ENCODE measurements at places on chromosomes 6 and 20.
A peak's percentile ranks its signal among the peaks of the same experiment; 100 is the strongest.

DNA sequence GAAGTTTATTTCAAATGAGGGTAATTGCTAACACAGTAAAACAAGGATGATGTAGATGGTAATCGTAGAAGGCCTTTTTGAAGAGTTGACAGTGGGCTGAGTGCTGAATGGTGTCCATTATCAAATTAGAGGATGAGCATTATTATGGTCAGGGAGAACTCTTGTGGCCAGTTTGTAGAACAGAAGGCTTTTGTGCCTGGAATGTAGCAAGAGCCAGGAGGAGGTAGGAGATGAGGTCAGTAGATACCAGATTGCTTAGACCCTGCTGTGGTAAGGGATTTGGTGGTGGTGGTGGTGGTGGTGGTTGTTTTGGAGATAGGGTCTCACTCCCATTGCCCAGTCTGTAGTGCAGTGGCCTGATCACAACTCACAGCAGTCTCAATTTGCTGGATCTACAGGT is 6.2 kb downstream of the CSE1L start:
- DNase-seq: no peak

- DNase-seq: no peak
Observed at GRCh38 chr6:97594844-97595243, 311.8 kb upstream of the MMS22L start.

DNA sequence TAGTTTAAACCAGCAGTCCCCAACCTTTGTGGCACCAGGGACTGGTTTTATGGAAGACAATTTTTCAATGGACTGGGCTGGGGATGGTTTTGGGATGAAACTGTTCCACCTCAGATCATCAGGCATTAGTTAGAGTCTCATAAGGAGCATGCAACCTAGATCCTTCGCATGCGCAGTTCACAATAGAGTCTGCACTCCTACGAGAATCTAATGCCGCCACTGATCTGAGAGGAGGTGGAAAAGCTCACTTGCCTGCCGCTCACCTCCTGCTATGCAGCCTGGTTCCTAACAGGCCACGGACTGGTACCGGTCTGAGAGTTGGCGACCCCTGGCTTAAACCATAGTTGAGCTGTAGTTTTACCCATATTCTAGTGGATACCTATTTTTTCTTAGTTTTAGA is 154.6 kb downstream of the SLC35F1 start:
- DNase-seq: no peak

- no peak for DNase-seq
Observed at GRCh38 chr6:30568245-30568644, 3.0 kb upstream of the ABCF1 start.

GRCh38 chr20:25439328-25439727 is 31.9 kb downstream of the GINS1 start:
- DNase-seq: no peak

DNA sequence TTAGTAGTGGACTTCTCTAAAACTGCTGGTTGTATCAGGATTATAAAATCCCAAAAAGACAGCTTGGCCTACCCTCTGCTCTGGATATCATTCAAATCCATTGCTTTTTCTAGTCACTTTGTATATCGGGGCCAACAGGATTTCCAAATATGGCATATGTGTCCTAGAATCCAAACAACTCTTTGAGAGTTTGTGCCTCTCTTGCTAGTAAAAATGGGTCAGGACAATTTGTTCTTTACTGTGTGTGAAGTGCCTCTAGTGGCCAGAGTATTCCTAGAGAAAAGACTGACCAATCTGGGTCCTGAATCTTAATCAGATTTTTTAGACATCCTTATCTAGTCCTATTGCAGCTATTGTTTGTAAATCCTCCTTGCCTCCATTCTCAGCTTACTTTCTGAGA is 33.5 kb upstream of the MANEA start:
- no peak for DNase-seq

- peak; percentile 78 for DNase-seq
Observed at GRCh38 chr6:21780679-21781078, 187.1 kb downstream of the SOX4 start.

- no peak for DNase-seq
Observed at GRCh38 chr20:52880997-52881396, 91.2 kb upstream of the TSHZ2 start.

DNA sequence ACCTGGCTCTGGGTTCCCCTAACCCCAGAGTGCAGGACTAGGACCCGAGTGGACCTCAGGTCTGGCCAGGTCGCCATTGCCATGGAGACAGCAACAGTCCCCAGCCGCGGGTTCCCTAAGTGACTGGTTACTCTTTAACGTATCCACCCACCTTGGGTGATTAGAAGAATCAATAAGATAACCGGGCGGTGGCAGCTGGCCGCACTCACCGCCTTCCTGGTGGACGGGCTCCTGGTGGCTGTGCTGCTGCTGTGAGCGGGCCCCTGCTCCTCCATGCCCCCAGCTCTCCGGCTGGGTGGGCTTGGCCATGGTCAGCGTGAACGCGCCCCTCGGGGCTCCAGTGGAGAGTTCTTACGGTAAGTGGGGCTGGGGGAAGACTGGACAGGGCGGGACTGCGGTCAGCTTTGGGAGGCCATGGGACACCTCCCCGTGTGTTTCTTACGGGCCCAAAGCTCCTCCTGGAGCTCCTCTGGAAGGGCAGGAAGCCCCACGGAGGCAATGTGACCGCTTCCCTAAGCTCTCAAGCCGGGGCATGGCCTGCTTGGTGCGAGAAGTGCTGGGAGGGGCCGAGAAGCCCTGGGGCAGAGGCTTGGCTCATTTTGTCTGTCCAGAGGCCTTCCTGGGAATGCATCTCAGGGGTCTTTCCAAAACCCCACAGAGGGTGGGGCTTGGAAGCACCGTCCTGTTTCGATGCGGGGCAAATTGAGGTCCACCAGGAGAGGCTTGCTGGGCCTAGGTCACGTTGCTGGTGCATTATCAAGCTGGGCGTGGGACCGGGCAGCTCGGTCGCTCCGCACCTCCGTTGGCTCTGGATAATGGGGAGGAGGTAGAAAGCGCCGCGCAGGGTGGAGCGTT is at the start of gene HNF4A:
Gene HNF4A (plus strand): TSS at position 202 of the 855 bp plus-strand sequence. CDS start 106 bp downstream, at position 308.
- DNase-seq: no peak

Measured in brain (organoid and tissue), 16 donors.